Stimulated activated CD4-positive, alpha-beta T cell treated with anti-CD3 and anti-CD28 coated beads, Interleukin-15, amount 100 ng/mL, for 1 hour (primary cell): ENCODE measurements at places on chromosomes 6 and 20.

GRCh38 chr20:1622450-1622849 is 2.6 kb upstream of the SIRPB1 start:
- no peak for DNase-seq

- DNase-seq, result no peak
Observed at GRCh38 chr20:57317316-57317788, 12.3 kb upstream of the SPO11 start.

GRCh38 chr6:41682056-41682477 is 43.8 kb downstream of the MDFI start:
- DNase-seq, result peak; percentile 51

DNA sequence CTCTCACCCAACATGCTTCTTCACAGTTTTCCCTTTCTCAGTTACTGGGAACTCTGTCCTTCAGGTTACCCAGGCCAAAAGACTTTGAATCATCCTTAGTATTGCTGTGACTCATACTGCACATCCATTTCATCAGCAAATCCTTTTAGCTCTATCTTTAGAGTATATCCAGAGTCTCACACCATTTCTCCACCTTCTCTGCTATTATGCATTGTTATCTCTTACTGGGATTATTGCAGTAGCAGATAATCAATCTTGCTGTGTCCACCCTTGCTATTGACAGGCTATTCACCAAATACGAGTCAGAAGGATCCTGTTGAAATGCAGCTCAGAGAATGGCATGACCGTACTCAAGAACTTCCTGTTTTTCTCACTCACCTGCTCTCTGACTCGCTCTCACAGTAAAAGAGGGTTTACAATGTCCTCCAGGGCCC is 57.3 kb downstream of the BCKDHB start:
- no peak for DNase-seq

DNA sequence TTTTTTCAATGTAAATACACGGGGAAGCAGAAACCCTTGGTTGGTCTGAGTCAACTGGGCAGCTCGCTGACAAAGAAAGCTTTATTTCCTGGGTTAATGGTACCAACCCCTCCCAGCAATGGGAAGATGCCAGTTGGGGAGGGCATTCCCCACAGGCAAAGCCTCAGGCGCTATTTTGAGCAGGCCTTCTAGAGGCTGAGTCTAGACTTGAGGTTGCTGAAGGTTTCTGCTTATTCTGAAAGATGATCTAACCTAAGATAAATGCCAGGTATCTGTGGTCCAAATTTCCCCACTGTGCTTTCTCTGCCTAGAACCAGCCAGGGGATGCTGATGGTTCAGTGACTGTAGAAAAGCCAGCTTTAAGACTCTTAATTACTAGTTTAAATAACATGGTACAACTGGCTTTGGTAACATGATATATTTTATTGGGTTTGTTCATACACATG is 172.5 kb upstream of the JARID2 start:
- no peak for DNase-seq

- DNase-seq, result no peak
Observed at GRCh38 chr6:155177363-155177961, 86.4 kb upstream of the CLDN20 start.

- no peak for DNase-seq
Observed at GRCh38 chr6:80251321-80251720, 144.8 kb downstream of the BCKDHB start.

GRCh38 chr6:126337323-126337722 is 2.6 kb upstream of the CENPW start:
- no peak for DNase-seq

DNA sequence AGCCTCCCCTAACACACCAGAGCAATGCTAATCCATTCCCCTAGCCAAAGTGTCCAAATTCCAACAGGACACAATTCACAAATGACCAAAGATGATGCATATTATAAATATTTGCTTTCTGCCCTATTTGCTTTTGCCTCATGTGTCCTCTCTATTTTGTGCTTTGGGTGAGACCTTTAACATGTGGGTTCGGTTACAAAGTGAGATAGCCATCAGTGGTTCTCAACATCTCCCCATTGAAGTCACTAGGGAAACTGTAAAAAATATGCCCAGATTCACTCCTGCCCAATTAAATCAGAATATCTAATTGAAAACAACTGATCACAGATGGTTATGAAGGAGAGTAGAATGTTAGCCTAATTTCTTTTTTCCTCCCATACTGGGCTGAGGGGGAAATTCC is 159.2 kb downstream of the MTFR2 start:
- DNase-seq, result no peak

GRCh38 chr6:151452750-151453427 is 963 bp upstream of the RMND1 start:
- DNase-seq, result no peak

DNA sequence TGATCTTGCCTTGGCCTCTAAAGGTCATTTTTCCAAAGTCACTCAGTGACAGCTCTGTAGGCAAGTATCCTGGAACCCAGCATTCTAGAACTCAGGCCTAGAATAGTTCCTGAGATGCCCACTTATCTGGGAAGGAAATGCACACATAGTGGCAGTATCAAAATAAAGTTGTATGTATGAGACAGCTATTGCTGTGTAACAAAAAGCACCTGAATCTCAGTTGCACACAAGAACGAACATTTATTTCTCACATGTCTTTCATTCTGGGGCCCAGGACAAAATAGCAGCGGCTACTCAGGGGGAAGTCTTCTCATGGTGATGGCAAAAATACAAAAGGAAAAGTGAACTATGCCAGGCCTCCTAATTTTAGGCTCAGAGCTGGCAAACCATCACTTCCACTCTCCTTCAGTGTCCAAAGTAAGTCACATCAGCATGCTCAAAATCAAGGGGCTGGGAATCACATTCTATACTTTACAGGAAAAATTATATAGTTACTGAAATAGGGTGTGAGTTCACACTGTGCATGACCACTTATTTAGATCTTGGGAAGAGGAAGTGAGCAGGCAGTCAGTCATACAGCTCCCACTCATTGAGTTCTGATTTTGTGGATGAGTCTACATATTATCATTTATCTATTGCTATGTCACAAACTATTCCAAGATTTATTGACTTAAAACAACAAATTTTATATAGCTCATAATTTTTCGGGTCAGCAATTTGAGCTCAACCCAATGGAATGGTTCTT is 133.7 kb upstream of the RIN2 start:
- no peak for DNase-seq

DNA sequence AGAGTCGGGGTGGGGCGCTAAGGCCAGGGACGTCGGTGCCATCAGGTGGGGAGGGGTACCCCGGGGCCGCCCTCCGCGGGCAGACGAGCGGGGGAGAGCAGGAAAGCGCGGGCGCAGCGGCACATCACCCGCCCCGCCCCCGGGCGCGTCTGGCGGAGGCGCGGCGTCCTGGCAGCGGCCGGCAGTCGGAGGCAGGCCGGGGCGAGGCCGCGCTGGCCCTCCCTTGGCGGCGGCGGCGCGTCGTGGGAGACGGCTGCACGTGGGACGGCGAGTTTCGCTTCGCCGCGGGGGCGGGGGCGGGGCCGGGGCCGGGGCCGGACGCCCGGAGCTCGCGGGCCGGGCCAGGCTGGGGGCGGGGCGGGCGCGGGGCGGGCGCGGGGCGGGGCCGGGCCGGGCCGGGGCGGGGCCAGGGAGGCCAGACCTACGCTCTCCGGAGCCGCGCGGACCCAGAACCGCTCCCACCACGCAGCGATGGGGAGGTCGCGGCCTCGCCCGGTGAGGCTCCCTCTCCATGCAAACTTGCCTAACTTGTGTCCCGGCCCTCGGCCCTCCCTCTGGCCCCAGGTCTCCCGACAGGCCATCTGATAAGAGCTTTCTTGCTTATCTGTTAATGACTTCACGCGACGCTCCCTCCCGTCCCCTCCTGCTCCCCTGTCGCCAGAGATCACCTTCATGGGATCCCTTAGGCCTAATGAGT is 12.5 kb downstream of the ITPR3 start:
- DNase-seq, result peak; percentile 48

DNA sequence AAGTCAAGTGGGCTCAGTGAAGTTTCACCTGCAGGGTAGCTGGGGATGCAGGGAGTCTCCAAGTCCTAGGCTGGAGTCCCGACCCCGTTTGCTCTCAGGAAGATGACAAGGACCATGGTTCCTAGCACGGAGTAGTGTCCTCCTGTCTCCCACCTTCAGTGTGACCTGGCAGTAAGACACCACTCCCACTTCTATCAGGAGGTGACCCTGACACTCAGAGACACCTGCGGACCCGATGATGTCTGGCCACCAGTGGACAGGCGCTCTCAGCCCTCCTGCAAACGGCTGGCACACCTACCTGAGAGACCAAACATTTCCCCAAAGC is 1.1 kb downstream of the SOD2 start:
- DNase-seq, result no peak

DNA sequence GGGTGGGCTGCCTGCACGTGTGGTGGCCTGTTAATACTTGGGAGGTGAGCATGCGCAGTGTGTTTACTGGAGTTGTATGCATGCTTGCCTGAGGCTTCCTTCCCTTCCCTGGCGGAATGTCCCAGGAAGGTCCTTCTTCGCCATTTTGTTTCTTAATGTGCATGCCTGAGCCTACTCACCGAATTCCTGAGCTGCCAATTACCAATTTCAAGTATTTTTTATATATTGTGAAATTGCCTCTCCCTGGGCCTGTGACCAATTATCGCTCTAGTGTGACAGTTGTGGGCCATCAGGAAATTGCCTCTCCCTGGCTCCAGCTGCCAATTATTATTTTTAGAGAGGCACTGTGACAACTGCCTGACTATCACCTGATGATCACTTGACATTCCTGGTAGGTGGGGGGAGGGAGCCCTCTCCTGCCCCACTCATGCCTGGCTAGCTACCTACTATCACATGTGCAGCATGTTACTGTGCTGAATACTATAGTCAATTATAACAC is 70.0 kb downstream of the FAM50B start:
- no peak for DNase-seq

DNA sequence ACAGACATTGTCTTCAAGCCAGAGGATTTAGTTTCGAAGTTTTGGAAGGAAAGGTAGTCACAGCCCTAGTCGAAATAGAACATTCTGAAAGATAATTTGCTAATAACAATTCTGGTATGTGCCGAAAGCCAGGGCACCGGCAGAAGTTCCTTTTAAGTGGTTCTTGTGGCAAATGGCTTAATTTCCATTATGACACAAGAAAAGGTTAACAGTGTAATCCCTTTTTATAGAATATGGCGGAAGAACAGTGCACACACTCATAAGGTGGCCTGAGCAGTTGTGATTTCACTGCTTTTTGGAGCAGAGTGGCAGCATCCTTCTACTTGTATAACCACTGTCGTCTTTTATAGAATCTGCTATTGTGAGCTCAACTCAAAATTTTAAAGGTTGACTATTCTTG is 152.4 kb downstream of the SASH1 start:
- DNase-seq, result no peak

GRCh38 chr20:60137657-60138245 is 179.5 kb downstream of the CDH26 start:
- DNase-seq, result no peak

DNA sequence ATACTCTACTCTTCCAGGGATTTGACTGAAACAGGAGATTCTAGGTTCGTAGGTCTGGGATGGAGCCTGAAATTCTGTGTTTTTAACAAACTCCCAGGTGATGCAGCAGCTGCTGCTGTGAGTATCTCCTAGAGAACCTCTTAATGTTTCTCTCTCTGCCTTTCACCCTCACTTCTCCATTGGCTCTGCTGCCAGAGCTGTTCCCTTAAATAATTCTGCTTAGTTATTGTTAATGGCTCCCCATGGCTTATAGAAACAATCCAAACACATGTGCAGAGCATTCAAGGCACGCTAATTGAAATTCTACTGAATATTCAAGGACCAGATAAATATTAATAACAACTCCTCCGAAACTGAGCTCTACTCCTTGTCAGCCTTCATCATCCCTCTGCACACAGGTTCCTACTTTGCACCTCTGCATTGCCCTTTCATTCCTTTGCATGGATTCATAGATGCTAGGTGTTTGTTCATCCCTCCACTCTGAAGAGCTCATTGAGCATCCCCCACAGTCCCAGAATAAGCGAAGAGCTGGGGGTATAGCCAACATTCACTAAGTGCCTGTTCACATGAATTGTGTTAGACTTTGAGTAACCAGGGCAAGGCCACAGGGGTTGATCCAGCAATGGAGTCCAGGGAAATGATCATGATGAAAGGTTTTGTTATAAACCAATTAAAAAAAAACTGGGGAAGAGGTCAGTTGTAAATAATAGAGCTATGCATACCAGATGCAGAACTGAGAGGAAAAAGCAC is 488.4 kb upstream of the JAG1 start:
- DNase-seq, result no peak

DNA sequence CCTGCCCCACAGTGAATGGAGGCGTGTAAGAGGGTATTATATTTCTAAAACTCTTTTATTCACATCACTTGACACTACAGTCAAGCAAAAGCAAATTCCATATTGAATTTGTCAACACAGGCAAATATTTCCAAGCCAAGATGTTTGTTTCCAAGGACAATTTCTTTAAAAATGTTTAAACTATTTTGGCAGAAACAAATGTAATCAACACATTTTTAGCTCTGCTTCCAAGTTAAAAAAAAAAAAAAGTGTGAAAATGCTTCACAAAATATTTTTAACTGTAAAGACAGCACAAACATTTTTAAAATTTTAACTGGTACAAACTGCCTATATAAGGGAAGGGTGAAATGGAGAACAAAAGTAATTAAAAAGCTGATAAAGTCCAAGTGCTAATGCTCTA is 44.9 kb upstream of the DST start:
- DNase-seq, result no peak

DNA sequence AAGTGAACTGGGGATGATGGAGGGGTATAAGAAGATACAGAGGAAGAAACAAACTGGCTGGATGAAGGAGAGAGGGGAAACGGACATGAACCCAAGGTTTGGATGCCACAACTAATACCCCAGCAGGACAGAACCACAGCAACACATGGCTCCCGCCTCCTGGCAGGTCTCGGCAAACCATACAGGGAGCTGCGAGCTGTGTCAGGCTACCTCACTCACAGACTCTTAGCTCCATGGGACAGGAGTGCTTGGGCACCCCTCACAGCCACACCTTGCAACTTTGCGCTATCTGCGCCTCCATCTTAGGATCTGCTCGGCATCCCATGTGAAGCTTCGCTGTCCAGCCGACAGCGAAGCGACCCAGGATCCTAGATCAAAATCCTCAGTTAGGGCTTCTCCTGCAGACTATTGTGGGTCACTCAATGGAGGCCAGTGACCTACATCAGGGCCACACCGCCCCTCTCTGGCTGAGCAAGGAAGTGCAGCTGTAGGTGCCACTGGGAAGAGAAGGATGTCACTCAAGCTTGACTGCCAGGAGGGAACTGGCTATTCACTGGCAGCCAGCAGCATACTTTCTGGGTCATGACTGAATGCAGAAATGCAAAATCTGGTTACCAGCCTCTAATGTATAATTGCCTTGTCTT is 174.4 kb upstream of the RIN2 start:
- peak; percentile 3 for DNase-seq

DNA sequence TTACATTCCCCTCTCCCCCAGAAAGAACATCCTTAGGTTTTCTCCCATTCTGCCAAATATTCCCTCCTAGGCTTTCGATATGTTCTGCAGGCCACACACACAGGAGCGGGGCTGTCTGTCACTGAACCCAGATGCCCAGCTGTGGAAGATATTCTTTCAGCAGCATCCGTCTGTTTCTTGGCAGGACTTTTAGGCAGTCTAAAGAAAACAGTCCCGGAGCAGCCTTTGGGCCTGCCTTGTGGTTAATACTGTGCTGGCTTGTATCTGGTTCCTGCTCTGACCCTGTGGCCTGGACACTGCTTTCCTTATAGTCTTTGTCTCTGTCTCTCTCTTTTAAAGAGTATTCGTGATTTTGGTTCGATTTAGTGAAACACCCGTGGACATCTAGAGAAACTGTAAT is 94.6 kb upstream of the SUPT3H start:
- DNase-seq, result no peak
